ENCODE measurements at places on chromosomes 13 and 19. TPM values are rescaled to one million over a fixed set of nuclear protein-coding genes. Genes with fewer than 3 reads are reported as not detected.

The EDNRB gene
- total RNA-seq: 113 TPM

The RFXANK gene
- 16.8 TPM for total RNA-seq

The SMIM44 gene
- not detected for total RNA-seq

The OR7A5 gene
- not detected for total RNA-seq

The CYP2A6 gene
- total RNA-seq: not detected

The PLVAP gene
- total RNA-seq: 1.6 TPM
